ENCODE measurements at places on chromosomes 2 and 18. TPM values are rescaled to one million over a fixed set of nuclear protein-coding genes. Genes with fewer than 3 reads are reported as not detected.

DNA sequence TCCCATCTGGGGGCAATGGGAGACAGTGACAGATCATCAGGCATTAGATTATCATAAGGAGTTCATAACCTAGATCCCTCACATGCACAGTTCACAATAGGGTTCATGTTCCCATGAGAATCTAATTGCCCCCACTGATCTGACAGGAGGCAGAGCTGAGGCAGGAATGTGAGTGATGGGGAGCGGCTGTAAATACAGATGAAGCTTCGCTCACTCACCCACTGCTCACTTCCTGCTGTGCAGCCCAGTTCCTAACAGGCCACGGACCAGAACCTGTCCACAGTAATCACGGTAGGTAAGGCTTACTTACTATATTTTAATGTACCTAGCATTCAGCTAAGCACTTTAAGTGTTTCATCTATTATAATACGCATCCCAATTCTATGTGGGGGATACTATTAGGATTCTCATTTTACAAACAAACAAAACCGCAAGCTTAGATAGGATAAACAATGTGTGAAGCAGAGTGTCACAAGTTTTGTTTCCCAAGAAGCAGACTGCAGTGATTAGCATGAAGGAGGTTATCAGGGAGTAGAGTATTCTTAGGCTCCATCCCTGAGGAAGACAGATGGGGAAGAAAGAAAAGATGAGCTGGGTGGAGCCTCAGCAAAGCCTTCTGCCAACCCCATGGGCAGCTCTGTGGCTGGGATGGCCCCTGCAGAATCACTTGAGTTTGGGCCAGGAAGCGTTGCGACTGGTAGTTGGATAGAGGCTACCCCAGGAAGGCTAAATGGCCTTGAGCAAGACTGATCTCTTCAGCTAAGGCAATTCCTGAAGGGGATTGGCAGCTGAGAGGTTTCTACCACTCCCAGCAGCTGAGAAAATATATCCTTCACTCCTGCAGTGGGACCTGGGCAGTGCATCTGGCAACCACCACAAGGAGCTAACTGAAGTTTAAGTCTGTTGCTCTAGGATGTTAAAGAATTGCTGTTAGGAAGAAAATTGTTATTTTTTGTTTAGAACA lies 133.1 kb downstream of the MREG start:
- DNase-seq = no peak
- H3K4me3 ChIP-seq = no peak overlapping the region
- H3K36me3 ChIP-seq = no peaks in the 10 kb centered on the region
- no peaks in the 10 kb centered on the region for H3K27me3 ChIP-seq

C2orf72 gene
- 0.84 TPM for total RNA-seq

RUFY4 gene
- not detected for total RNA-seq

DGUOK gene
- total RNA-seq = 86.3 TPM

DNA sequence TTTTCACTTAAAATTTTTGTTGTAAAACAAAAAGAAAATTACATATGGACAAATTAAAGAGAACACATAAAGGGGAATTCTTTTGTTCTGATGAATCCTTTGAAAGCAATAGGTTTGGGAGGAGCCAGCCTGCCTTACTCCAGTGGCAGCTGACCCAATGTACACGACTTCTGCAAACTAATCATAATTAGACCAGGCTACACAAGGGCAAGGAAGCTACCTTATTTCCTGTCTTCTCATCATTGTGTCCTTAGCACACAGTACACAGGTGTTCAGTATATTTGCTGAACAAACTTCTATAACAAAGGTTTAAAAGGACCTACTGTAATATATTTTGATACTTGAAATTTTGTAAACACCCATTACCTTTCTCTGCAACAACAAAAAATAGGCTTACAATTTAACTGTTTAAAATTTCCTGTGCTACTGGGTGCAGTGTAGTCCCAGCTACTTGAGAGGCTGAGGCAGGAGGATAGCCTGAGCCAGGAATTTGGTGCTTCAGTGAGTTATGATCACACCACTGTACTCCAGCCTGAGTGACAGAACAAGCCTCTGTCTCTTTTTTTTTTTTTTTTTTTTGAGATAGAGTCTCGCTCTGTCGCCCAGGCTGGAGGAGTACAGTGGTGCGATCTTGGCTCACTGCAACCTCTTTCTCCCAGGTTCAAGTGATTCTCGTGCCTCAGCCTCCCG lies 18.9 kb downstream of the KCNG3 start:
- H3K4me1 ChIP-seq = no peaks in the 10 kb centered on the region
- no peak overlapping the region for H3K4me3 ChIP-seq
- no peak for DNase-seq
- H3K27ac ChIP-seq = no peak overlapping the region
- no peaks in the 10 kb centered on the region for H3K36me3 ChIP-seq

DNA sequence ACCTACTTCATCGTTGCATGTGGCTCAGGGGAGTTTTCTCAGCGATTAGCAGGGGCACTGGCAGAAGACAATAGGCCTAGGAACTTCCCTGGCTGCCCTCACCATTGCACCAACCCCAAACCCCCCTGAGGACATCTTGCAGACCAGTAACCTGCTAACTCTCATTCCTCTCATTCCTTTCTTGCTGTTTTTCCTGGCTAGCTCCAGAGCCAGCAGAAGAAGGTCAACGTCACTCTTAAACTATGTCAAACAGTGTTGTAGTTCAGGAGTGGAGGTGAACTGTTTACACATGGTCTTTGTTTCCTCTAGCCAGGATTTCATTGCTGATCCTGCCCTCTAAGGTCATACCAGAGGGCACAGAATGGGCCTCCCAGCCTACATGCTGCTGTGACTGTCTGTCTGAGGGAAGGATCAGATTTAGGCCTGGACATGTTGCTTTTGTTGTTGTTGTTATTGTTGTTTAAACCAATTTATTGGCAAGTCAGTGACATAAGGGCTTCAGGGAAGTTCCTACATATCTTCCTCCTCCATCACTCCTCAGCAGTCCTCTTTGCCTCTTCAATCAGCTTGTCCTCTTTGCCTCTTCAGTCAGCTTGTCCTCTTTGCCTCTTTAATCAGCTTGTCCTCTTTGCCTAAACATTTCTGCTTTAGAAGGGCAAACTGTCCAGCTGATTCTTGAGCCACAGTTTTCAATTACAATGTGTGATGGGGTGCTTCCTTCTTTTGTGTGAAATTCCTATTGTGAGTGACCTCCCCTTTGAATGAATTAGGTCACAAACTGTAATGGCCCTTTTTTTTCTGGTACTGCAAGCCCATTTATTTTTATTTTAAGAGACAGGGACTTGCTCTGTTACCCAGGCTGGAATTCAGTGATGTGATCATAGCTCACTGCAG lies 471.9 kb upstream of the TNP1 start:
- H3K36me3 ChIP-seq = no peaks in the 10 kb centered on the region
- H3K27me3 ChIP-seq = no peaks in the 10 kb centered on the region
- H3K4me1 ChIP-seq = peaks cover 23% of the 10 kb centered on the region
- H3K27ac ChIP-seq = peak overlapping the region; percentile 64

DNA sequence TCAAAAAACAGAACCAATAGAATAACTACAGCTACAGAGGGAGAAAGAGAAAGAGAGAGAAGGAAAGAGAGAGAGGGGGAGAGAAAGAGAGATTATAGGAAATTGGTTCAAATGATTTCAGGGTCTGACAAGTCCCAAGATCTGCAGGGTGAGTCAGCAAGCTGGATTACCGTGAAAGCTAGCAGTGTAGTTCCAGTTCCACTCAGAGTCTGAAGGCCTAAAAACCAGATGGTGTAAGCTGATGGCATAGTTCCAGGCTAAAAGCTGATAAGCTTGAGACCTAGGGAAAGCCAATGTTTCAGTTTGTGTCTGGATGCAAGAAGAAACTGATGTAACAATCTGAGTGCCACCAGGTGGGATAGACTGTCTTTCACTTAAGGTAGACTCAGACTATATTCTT lies 397.7 kb downstream of the TRIB2 start:
- H3K27me3 ChIP-seq = no peaks in the 10 kb centered on the region
- peak; percentile 57 for DNase-seq
- no peak overlapping the region for H3K27ac ChIP-seq

GRCh38 chr2:140457483-140457882 lies 1673.3 kb downstream of the LRP1B start:
- no peak overlapping the region for H3K27ac ChIP-seq
- no peaks in the 10 kb centered on the region for H3K27me3 ChIP-seq
- H3K4me1 ChIP-seq = peaks cover 3% of the 10 kb centered on the region
- H3K4me3 ChIP-seq = no peak overlapping the region
- no peaks in the 10 kb centered on the region for H3K36me3 ChIP-seq

GRCh38 chr18:39199231-39199855 lies 1633.7 kb upstream of the CELF4 start:
- H3K27ac ChIP-seq = no peak overlapping the region
- no peaks in the 10 kb centered on the region for H3K4me1 ChIP-seq
- no peaks in the 10 kb centered on the region for H3K27me3 ChIP-seq

GRCh38 chr2:234677758-234678538 lies 181.1 kb upstream of the ARL4C start:
- DNase-seq = peak; percentile 67
- no peak overlapping the region for H3K4me3 ChIP-seq
- H3K4me1 ChIP-seq = peaks cover 70% of the 10 kb centered on the region
- H3K27ac ChIP-seq = no peak overlapping the region
- H3K36me3 ChIP-seq = no peaks in the 10 kb centered on the region

DNA sequence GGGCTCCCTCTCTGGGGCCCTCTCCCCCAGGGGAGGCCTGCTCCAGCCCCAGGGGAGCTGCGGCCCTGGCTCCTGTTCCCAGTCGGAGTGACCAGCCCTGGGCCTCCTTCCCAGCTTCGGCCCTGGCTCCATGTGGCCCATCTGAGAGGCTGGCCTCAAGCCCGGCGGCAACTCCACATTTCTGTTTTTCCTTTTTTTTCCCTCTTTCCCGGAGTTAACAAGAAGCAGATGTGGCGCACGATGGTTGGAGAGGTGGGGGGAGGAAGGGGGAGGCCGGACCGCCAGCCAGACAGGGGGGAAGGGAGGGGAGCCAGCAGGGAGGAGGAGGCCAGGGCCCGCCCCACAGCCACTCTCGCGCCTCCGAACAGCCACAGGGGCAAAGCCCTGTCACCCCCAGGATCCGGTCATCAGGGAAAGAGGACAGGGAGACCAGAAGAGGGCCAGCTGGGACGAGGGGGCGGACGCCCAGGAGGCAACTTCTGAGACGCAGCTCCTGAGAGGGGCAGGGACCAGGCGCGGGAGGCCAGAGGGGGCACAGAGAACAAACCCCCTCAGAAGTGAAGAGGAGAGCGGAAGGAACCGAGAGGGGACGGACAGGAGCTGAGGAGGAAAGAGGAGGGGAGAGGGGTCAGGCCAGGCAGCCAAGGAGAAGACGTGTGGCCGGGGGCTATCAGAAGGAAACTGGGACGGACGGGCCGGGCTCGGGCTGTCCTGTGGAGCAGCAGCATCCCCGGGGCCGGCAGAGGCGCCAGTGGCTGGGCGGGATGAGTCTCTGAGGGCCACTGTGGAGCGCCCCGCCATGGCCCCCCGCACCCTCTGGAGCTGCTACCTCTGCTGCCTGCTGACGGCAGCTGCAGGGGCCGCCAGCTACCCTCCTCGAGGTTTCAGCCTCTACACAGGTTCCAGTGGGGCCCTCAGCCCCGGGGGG lies at the start of gene EMILIN1:
Gene EMILIN1, plus strand, starts transcription at position 349 of the 928 bp plus-strand sequence. Its CDS starts 451 bp downstream, at position 800.
- peak within 1 kb of the TSS; percentile 63 for H3K4me3 ChIP-seq
- H3K27ac ChIP-seq = peak within 1 kb of the TSS; percentile 76
- no peaks in the 10 kb centered on the region for H3K27me3 ChIP-seq
- H3K4me1 ChIP-seq = peaks cover 51% of the 10 kb centered on the region
- H3K36me3 ChIP-seq = peaks cover 2% of the 10 kb centered on the region

GRCh38 chr2:15920696-15921095 lies 19.7 kb upstream of the MYCN start:
- no peak overlapping the region for H3K4me3 ChIP-seq
- no peaks in the 10 kb centered on the region for H3K27me3 ChIP-seq
- no peak overlapping the region for H3K27ac ChIP-seq
- H3K36me3 ChIP-seq = no peaks in the 10 kb centered on the region

ITGA4 gene
- 23.5 TPM for total RNA-seq

GRCh38 chr2:10161961-10162441 lies 39.5 kb downstream of the RRM2 start:
- no peaks in the 10 kb centered on the region for H3K27me3 ChIP-seq
- H3K27ac ChIP-seq = peak overlapping the region; percentile 71
- H3K4me3 ChIP-seq = peak overlapping the region; percentile 30
- peak; percentile 71 for DNase-seq
- no peaks in the 10 kb centered on the region for H3K36me3 ChIP-seq

Data from astrocyte (in vitro differentiated cells and primary cell).